ENCODE measurements at places on chromosomes 11 and 22.
A peak's percentile ranks its signal among the peaks of the same experiment; 100 is the strongest.

DNA sequence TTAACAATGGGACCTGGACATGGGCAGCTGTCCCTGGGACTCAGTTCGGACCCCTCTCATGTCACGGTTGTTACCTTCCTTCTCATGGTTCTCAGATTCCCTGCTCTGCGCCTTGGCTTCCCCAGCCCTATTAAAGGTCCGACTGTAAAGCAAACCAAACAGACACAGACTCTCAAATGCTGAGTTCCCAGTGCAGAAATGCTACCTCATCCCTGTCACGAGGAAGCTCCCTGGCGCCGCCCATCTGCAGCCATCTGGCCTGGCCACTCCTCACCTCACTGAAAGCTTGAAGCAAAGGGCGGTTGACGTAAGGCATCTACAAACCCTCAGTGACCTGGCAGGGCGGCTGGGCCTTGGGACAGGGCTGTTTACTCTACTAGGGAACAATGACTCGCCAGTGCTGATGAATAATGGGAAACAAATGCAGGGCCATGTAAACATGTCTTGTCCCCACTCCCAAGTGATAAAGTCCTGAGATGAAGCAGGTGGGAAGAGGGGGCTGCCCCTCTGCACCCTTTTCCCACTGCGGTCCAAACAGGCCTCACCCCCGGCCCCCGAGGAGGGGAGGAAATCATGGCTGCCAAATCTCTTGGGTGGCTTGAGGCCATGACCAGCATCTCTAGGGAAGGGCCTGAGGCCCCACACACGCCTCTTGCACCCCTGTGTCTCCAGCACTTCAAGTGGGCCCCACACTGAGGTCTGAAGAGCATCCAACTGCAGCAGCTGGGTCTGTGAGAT lies 49.3 kb downstream of the SCUBE1 start:
- DNase-seq = no peak

DNA sequence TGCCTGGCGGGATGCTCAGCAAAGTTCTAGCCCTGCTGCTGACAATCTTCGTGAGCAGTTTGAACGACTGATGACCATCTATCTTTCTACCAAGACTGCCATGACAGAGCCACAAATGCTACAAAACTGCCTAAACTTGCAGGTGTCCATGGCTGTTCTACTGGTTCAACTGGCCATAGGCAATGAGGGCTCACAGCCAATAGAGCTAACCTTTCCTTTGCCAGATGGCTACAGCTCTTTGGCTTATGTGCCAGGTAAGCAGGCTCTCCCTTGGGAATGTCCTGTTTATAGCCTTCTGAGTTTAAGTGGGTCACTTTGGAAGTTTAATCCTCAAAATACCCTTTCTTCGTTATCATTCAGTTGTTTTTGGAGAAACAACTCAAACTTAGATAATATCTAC lies 20.1 kb downstream of the UBE4A start:
- no peak for DNase-seq

GRCh38 chr11:120774591-120775386 lies 249.1 kb upstream of the TBCEL start:
- DNase-seq = no peak

DNA sequence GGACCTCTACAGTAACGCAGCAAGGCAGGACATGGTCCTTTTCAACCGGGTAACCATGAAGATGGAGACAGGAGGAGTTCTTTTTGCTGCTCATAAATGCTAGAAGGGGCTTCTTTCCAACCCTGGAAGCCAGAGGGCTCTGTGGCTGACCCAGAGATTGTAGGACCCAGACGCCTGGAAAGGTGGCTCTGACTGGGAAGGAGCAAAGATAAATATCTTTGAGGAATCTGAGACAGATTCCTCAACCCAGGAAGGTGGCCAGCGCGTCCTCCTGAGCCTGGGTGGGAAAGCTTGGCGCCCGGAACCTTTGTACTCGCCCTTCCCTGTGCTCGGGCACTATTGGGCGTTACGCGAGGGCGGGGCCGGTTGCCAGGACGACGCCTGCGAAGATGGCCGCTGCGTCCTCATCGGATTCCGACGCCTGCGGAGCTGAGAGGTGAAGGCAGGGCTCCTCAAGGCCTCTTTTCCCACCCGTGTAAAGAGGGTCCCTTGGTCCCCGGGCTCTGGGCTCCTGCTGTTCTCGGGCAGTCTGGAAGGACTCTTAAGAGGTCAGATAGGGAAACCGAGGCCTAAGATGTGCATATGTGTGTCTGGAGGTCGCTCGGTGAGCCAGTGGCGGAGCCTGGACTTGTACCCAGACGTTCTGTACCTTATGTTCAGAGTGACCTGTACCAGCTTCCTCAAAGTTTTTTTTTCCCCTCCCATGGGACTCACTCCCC lies at the start of gene BBS1:
BBS1 (plus strand) TSS at position 365 of the 719 bp plus-strand sequence; CDS start at position 390, 25 bp downstream.
- DNase-seq = peak; percentile 84

DNA sequence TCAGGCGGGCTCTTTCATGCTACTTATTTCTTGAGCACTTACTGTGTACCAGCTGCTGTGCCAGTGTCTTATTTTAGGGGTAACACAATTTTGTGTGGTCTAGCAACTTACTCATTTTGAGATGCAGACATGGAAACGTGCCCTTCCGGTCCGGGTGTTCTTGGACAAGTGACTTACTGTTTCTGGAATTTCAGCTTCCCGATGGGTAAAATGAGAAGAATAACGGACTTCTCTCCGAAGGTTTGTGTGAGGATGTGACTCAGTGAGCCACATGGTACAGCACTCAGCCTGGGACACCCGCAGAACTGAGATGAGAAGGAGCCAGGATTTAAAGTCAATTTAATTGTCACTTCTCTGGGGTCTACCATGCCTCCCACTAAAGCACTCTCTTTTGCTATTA lies 114.5 kb upstream of the SYT13 start:
- no peak for DNase-seq

DNA sequence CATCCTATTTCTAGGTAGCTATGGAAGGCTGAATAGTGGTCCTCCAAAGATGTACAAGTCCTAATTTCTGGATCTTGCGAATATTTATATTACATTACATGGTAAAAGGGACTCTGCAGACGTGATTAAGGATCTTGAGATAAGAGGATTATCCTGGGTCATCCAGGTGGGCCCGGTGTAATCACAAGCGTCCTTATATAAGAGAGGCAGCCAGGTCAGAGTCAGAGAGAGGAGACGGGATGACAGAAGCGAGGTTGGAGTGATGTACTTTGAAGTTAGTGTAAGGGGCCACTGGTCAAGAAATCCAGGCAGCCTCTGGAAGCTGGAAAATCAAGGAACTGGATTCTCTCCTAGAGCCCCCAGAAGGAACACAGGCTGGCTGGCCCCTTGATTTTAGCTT lies 70.1 kb upstream of the MYOD1 start:
- no peak for DNase-seq

DNA sequence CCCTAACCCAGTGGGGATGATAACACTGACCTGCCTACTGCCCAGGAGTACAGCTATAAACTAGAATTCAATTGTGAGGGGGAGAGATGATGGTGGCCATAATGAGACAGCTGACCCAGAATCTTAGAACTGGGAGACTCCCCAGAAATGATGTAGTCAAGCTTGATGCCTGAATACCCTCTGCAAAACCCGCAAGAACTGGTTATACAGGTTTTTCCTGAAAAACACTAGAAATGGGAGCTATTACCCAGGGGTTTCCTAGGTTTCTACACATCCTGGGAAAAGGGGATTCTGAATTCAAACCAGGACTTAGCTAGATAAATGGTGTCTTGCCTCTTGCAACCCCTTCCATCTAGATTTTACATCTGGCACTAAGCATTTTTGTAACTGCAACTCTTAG lies 113.8 kb upstream of the NARS2 start:
- DNase-seq = no peak

DNA sequence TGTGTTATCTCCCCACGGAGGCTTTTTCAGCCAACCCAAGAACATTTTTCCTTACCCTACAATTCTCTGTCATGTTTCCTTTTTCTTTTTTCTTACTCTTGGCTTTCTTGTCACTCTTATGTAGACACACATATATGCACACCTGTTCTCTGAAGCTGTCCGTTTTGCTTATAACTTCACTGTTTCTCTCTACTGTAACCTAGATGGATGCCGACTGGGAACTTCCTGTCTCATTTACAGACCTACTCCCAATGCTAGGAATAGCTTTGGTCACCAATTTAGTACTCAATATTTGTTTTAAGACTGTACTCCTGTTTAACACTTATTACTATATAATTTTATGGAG lies 9.9 kb upstream of the CASP12 start:
- no peak for DNase-seq
